ENCODE measurements at places on chromosomes 5 and 9.

- peak; percentile 33 for DNase-seq
Measured at GRCh38 chr5:134905246-134905996, 490 bp downstream of the PCBD2 start.

GRCh38 chr9:93020771-93021670 is 37.5 kb upstream of the SUSD3 start:
- no peak for DNase-seq

DNA sequence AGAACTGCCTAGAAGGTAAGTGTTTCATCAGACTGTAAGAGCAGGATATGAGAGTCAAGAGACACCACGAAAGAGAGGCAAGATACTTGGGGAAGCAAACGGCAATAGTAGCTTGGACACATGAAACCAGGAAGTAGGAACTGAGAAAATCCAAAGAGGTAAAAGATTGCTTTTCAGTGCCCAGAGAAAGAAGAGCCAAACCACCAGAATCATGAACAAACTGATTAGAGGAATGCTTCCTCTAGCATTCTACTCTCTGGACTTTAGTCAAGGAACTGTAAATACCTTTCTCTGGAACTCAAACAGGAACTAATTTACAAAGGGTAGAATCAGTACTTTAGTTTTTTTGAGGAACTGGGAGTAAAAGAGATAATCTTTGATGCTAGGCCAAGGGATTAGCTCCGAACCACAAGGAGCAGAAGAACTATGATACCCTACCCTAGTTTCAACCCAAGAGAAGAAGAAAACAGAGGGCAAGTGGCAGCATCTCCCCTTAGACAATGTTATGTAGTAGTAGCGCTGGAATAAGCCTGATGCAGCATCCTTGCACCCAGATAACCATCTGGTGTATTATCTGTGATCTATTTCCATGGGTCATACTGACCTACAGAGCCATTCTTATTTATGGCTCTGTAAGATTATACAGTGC is 41.3 kb downstream of the EFCAB9 start:
- no peak for DNase-seq

DNA sequence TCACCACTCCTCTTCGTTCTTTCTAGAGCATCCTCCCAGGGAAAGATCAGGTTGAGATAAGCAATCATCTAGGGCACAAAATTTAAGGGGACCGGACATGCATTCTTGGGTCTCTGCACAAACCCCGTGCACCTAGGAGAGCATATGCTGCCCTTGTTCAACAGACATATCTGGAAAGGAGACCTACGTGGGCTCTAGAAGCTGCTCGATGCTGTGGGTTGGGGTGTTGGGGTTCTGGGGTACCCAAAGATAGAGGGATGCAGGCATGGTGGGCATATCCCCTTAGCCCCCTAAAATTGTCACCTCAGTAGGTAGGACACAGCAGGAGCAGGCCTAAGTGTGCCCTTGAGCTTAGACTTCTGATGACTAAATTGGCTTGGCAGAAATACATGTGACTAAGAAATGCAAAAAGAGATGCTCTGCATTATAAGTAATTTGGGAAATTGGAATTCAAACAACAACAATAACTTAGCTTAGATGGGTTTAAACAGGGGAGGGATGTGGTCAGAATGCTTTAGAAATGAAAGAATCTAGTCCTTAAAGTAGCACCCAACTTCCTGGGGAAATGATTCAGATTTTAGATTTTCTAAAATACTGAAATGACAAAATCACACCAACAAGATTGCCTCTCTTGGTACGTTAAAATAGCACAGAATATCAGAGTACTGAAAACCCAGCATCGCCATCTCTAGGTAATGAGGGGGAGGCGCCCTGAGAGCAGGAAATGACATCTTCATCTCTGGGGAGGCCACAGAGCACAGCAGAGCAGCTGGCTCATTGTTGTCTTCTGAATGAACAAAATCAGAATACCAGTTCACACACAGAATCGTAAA is 172.3 kb downstream of the GNA14 start:
- DNase-seq = peak; percentile 57

DNA sequence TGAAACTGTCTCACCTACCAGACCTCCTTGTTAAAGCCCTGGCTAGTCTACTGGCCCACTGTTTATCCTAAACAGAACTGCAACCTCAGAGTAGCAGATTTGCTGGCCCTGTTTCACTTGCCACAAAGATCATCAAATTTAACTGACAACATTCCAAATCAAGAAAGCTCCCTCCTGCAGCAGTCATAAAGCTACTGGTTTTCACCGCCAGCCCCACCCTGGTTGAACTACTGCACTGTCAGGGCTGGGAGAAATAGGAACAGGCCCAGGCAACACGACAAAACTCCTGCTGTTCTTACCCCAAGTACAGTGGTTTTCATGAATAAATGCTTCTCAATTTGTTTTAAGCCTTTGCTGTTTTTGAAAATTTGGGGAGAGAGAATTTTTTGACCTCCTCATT is 63.0 kb downstream of the NR6A1 start:
- no peak for DNase-seq

DNA sequence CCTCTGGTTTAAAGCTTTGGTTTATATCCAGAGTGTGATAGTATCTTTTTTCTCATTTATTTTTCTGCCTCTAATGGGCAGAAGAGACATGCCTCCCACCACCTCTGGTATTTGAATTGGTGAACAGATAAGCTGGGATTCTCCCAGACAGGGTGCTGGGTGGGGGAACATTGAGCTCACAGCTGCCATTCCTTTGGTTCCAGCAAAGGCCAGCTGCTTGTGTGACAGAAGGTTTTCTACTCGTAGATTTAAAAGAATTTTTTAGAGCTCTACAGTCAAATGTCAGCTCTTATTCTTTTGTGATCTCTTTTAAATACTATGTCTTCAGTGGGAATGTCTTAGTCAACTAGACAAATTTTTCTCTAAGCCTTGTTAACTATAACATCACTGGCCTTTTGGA is 54.7 kb upstream of the ADAMTS16 start:
- no peak for DNase-seq

DNA sequence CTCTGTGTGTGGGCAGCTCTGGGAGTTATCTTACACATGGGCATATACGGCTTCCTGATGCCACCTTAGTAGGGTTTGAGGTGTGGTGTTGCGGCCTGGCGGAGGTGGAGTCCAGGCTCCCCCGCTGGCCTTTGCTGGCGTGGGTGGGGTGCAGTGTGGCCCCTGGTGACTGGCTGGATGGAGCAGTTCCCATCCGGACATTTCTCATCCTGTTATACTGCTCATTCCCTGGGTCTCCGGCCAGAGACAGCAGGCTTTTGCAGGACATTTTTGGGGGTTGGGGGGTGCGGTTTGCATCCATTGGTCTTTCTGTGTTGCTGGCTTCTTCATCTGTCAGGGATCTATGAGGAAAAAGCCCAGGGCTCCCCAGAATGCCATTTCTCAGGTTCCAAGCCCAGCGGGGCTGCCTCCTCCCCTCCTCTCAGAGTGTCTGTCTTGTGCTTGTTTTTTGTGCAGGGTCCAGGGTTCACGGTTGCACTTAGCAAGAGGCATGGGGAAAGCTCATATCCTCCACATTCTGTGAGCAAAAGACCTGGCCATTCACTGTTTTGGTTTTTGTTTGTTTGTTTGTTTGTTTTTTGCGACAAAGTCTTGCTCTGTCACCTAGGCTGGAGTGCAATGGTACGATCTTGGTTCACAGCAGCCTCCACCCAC is 22.3 kb downstream of the NDUFS6 start:
- no peak for DNase-seq

- peak; percentile 38 for DNase-seq
Measured at GRCh38 chr9:22010866-22011625, 1.9 kb upstream of the CDKN2B start.

DNA sequence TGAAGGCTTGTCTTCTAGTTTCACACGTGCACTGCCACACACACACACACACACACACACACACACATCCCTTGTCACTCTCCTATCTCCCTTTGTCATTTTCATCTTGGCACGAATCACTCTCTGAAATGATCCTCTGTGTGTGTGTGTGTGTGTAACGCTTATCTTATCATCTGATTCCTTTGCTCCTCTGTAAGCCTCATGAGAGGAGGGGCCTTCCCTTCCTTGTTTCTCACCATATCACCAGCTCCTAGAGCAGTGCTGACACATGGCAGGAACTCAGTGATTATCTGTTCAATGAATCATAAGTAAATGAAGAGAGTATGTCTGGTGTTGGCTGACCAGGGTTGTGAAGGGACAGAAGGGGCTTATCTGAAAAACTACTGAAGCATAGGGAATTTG is 53.3 kb downstream of the PDE4D start:
- DNase-seq = no peak

DNA sequence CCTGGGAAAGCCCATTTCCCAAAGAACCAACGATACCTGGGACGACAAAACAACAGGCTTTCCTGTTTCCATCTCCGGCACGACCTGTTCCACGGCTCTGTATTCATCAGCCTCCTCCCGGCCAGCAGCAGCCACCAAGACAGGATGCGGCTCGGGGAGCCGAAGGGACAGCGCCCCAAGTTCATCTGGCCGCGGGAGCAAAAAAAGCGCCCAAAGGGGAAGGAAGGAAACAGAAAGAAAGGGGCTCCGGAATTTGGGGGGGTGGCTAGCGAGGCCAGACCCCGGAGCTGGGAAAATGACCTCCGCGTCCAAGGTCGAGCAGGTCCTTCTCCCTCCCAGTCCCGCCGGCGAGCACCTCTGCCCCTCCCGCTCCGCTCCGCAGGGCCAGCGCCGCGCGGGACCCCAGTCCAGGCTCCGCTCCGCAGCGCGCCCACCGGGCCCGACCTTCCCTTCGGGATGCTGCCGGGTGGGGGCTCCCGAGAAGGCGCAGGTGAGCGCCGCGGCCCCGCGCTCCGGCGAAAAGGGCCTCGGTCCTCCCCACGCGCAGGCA is 608 bp downstream of the ELOVL7 start:
- no peak for DNase-seq

GRCh38 chr5:157182143-157182757 is 1.6 kb downstream of the ITK start:
- DNase-seq = no peak

GRCh38 chr9:32706004-32706724 is 70.7 kb upstream of the TAF1L start:
- DNase-seq = no peak

DNA sequence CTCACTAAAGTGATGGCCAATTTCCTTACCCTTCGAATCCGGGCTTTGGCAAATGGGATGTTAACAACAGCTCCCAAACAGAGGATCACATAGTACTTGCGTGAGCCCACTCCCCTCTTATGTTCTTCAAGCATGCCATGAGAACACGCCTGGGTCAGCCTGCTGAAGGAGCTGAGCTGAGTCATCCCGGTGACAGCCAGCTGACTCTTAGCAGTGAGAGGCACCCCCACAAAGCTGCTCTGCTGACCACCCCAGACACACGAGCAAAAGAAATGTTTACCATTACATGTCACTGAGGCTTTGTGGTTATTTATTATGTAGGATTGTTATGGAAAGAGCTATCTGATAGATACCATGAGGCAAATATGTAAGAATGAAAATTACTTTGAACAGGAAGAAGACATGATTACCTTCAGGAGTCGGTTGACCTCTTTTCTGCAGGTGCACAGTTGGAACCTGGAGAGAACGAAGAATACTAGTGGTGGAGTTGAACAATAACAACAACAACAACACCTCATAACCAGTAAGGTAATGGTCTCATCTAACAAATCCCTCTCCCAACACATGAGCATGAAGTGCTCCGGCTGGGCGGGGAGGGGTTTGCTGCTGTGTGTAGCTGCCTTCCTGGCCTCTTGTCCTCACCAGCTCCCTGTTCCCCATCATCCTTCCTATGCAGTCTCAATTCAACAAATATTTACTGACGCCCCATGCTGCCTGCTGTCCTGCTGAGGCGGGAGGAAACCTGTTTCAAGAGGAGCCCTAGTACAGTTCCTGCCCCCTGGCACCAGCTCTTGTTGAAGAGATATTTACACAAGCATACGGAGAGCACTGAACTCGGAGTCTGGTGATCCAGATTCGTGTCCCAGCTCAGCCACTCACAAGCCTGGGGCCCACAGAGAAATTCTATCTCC is 69.4 kb upstream of the LHFPL2 start:
- DNase-seq = no peak

DNA sequence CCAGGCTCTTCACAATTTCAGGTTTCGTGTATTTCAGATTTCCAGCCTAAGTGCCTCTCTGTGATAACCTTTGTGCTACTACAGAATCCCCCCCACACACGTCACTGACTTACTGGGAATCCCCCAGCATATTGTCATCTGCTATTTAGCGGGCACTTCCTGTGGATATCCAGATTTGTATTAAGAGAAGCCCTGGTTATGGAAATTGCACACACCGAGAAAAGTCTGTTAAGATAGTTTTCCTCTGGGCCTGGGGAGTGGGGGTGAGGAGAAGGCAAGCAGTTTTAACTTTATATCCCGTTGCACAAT is 269.9 kb downstream of the MED10 start:
- no peak for DNase-seq

DNA sequence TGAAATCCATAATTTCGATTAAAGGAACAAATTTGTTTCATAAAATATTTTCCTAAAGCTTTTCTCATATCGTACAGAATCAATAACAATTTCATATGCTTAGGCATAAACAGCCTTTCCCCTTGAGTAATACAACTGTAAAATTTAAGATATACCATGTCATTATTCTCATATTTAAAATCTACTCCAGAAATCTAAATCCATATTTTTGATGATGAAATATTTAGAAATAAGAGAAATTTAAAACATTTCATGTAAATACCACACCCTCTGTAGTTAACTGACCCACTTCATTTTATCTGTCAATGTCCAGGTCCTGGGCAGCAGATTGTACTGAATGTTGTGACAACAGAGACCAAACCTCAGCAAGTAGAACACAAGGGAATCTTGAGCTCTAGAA is 5.1 kb downstream of the POC5 start:
- DNase-seq = no peak

DNA sequence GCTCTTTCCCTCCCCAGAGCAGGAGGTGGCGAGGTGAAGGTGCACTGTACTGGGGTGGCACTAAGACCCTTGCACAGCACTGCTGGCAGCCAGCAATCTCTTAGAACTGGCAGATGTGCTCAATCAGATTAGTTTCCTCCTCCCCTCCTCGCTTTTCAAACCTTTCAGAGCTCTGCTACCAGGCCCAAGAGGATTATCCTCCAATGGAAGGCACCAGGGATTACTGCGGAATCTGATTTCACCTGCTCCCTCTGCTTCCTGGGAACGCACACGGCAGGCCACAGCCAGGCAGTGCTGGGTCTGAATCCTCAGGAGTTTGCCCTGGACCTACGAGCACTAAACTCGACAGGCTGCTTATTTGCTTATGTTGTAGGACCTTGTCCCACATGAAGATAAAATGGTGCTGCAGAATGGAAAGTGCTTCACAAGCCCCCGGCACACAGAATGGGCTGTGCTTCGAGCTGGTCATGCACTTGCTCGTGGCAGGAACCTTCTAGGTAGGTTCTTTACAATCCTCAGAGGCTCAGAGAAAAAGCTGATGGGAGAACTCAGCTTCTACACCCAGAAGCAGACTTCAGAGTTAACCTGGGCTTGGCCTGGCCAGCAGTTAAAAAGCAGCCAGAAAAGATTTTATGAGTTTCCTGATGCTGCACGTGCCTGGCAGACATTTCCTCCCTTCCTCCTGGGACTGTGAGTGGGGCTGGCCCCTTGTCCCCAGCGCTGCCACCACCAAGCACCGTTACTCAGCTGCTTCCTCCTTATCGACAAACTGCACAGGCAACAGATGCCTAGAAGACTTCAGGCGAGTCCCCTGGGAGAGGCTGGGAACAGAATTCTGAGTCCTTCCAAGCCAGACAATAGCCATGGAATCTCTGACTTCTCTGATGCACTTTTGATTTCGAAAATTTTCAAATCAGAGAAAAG is 33.1 kb downstream of the FABP6 start:
- DNase-seq = no peak

GRCh38 chr9:35267710-35268109 is 105.9 kb downstream of the UNC13B start:
- DNase-seq = no peak

All from CD4-positive, alpha-beta T cell (primary cell).